CD4-positive, alpha-beta T cell treated with Interleukin-12 subunit alpha and Interleukin-12 subunit beta, for 1 hour (primary cell): ENCODE measurements at places on chromosomes 6 and 20.

GRCh38 chr6:6729971-6730370 is 141.5 kb downstream of the LY86 start:
- no peak for DNase-seq

- no peak for DNase-seq
Observed at GRCh38 chr20:33267701-33268100, 15.3 kb upstream of the BPIFB1 start.

GRCh38 chr20:16327606-16328005 is 245.6 kb downstream of the KIF16B start:
- DNase-seq, result no peak

DNA sequence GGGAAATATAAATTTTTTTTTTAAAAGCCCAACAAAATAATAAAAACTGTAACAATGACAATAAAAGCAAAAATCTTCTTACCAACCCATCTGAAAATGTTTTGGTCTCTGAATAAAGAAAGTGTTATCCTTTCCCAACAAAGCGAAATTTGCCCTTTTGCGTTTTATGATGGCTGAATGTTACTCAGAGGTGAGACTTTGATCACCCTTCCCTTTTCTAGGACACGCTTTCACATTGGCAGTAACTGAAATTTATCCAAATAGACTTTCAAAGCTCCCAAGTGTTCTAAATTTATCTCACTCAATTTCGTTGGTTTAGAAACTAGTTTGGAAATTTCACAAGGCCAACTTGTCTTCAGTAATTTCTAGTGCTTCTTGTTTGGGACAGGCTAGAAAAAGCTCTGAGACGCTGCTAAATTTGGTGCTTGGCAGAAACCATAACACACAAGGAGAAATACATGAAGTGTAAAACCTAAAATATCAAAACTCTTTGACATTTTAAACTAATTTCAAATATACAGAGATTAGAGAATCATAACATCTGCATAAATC is 354.5 kb upstream of the CITED2 start:
- DNase-seq, result no peak

DNA sequence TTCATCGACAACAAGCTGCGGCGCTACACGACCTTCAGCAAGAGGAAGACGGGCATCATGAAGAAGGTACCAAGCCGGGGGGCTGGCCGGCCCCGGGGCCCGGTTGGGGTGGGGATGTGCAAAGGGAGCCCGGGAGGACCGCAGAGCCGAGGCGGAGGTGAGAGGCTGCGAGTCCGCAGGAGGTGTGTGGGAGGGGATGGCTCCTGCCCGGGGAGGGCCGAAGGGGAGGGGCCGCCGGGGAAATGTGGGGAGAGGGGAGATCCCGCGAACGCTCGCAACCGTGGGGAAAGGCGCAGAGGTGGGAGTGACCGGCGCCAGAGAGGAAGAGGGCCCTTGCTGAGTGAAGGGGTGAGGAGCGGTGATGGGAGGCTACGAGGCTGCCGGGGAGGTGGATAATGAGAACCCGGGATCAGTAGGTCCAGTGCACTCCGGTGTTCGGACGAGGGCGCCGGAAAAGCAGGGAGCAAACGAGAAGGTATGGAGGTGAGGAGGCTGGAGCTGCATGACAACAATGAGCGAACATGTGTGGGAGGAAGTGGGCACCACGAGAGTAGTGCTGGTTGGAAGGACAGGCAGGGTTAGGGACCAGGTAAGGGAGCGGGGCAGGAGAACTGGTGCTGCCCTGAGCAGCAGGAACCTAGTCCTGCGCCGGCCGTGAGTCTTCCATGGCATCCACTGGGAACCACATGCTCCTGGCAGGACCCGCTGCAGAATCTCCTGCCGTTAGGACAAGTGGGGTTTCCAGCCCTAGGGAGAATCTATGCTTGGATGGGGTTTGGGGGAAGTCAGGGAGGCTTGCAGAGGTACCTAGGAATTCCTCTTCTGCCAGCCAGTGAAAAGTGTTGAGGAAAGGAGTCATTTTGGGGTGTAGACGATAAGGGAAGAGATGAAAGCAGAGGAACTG is 1.3 kb downstream of the SRF start:
- DNase-seq, result peak; percentile 59

DNA sequence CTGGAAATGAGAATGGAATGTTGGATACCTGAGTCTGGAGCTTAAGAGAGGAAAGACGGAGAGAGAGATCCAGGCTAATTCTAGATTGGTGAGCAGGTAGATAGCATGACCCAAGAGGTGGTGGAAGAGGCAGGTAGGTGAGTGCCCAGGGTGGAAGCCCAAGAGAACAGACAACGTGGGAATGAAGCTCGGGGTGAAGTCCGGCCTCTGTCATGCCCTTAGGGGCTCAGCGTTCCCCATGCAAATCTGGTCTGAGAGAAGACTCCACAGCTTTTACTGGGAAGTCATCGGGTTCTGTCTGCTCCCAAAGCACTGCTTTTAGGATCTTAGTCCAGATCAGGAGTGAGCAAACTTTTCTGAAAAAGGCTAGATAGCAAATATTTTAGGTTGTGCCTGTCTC is 3.6 kb downstream of the NELFCD start:
- no peak for DNase-seq

- DNase-seq, result no peak
Observed at GRCh38 chr6:166955865-166956443, 396 bp downstream of the RNASET2 start.

DNA sequence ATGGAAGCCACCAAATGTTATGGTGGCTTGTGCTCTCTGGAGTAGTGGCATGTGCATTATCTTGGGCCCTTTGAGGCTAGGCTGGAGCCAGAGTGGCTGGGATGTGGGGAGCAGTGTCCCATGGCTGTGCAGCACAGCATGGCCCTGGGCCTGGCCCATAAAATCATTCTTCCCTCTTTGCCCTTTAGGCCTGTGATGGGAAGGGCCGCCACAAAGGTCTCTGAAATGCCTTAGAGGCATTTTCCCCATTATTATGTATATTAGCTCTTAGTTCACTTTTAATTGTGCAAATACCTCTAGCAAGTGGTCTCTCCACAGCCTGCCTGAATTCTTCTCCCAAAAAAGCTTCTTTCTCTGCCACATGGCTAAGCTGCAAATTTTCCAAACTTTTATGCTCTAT is 297.3 kb upstream of the IRAK1BP1 start:
- DNase-seq, result no peak

- no peak for DNase-seq
Observed at GRCh38 chr20:17613328-17614175, 43.7 kb downstream of the DSTN start.

GRCh38 chr6:126170433-126170832 is 169.5 kb upstream of the CENPW start:
- DNase-seq, result no peak

GRCh38 chr20:62376112-62377063 is 9.3 kb upstream of the LAMA5 start:
- no peak for DNase-seq

DNA sequence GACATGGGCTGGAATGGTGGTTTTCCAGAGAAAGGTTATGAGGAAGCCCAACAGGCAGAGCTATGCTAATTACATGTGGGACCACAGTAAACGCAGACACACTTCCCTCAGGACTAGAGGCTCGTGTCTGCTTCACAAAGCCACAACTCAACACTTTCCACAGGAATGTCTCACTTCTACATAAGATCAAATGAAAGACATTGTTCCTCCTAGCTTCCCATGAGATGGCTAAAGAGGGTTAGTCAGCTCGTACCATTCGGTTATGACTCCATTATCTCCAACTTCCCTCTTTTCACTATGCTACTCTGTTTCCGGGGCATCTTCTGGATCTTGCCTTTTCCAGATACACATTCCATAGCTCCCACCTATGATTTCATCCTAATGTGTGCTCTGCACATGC is 29.1 kb upstream of the ZC3H12D start:
- DNase-seq, result no peak

- DNase-seq, result no peak
Observed at GRCh38 chr6:32073101-32073500, 34.9 kb downstream of the CYP21A2 start.

DNA sequence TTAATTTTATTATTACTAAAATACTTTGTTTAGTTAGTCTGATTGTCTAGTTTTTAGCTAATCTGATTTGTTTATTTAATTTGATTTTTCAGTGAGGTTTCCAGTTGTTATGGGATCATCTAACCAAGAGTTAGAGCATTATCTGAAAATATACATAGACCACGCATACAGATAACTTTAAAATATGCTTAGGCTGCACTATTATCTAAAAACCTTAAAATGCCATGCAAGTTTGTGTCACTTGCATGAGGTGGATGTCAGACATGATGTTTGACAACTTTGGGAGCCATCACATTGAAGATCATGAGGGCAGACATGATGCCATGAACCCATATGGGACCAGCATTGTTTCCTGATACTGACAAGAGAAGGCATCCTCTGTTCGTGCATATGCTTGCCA is 610.3 kb downstream of the KHDRBS2 start:
- no peak for DNase-seq

DNA sequence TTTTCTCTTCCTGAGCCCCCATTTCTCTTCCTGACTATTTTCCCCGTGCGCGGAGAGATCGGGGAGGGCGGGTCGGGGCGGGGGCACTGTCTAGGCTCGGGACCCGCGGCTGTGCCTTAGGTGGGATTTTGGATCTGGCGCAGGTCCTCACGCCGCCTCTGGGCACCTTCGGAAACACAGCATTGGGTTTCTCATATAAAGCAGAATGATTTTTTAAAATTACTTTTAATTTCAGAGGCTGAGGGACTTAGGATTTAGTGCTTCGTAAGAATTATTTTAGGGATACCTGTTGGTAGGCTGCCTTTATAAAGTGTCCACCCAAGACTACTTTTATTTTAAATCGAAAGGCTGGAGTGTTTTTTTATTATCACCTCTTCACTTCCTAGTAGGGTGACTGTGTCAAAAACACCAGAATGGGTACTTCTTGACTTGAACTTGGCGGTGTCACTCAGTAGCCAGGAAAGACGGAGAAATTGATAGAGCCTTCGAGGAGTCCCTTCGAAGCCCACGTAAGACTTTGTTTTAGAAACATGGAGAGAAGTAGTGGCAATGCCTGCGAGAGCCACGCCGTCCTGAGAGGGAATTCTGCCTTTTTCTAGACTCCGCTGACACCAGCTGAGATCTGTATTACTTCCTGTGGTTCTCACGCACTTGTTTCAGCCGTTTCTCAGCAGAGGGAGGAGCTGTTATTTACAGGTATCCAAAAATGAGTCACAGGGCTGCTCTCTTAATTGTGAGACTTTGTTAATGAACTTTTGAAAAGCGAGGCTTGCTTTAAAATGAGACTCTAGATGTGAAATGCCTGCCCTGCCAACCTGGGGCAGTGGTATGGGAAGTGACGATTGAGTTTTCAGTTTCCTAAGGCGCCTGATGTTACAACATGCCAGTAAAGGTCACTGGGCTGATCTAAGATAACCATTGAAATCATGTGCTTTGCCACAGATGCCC is 667 bp downstream of the STX11 start:
- DNase-seq, result peak; percentile 81

DNA sequence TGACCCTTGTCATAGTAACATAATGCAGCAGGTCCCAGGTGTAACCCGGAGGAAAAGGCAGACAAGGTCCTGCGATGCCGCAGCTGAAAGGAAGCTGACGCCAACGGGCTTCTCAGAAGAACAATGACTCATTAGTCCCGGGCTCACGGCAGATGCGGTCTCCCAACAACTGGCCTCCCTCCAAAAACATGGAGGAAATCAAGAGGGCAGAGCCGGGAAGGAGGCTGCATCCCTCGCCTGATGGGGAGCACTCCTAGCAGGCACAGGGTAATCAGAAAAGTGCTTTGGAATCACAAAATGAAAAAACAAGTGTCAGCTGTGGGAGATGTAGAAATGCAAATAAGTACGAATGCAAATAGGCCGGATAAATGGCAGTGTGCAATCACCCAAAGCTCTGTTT is 165.2 kb upstream of the AGPAT4 start:
- DNase-seq, result no peak

GRCh38 chr6:137661601-137662000 is 167.4 kb upstream of the OLIG3 start:
- DNase-seq, result peak; percentile 39

DNA sequence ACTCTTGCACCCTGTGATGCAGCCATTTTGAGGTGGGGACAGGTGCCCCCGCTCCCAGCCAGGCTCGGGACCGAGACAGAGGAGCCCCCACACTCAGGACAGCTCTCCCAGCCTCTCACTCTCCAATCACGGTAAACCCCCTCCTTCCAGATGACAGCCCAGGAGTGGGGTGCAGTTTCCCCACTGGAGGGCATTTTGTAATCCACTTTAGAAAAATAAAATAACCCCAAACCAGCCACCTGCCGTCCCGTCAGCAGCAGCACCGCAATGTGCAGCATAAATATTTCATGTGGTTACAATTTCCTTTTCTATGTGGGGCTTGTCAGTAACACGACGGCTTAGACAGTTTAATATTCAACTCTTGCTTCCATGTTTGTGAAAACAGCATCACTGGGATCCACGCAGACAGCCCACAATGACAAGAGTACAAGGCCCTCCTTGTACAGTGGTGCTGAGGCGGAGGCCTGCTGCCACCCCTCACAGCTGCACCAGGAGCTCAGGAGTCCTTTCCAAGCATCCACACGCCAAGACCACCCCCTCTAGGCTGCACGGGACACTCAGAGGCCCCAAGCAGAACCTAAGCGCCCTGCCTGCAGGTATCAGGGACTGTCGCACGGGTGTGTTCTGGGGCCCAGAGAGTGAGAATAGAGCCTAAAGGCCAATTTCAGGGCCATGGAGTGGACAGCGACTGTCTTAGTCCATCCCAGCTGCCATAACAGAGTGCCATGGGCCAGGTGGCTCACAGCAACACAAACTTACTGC is 116.7 kb downstream of the JPH2 start:
- DNase-seq, result peak; percentile 55

DNA sequence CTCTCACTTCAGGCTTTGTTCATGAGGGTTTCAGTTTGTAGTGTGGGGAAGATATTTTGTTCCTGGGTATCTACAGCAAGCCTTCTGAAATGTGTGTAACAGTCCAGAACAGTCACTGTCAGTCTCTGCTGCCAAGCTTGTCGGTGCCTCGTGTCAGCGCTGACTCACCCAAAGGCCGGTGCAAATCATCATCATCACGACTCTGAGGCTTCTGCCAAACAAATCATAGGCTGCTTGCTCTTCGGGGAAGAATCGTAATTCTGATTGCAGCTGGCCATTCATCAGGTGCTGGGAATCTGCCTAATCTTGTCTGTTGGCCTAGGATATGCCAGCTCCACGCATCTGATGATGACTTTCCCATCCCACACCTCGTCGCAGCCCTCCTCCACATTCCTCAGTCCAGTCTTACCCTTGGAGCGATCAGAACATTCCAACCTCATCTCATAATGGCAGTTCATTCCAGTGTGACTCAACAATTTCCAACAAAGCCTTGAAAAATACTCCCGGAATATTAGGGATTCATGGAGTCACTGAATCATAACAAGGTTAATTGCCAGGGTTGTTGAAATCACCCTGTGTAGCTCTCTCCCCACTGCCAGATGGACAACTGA is 40.9 kb downstream of the ALDH8A1 start:
- DNase-seq, result no peak

GRCh38 chr20:48625136-48625900 is 202.5 kb downstream of the PREX1 start:
- DNase-seq, result no peak

DNA sequence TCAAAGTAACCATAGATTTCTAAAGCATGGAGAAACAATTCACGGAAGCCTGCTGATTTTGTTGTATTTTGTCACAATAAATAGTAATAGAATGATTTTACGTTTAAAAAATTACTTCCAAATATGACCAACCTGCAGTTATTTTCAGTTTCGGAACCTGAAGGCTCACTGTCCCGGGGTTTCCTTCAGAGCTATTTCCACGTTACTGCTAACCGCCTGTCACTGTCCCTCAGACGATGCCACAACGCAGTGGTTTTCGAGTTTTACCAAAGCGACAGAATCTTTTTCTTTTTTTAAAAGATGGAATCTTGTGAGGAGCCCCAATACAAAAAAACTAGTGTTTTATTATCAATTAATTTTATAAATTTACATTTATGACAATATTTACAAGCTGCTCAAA is 40.5 kb downstream of the PSMG4 start:
- DNase-seq, result no peak

- DNase-seq, result no peak
Observed at GRCh38 chr20:23336476-23336875, 14.1 kb upstream of the NXT1 start.
